ENCODE measurements at places on chromosomes 7 and 10.

GRCh38 chr7:47833211-47833610 lies 115.1 kb downstream of the PKD1L1 start:
- DNase-seq = no peak

DNA sequence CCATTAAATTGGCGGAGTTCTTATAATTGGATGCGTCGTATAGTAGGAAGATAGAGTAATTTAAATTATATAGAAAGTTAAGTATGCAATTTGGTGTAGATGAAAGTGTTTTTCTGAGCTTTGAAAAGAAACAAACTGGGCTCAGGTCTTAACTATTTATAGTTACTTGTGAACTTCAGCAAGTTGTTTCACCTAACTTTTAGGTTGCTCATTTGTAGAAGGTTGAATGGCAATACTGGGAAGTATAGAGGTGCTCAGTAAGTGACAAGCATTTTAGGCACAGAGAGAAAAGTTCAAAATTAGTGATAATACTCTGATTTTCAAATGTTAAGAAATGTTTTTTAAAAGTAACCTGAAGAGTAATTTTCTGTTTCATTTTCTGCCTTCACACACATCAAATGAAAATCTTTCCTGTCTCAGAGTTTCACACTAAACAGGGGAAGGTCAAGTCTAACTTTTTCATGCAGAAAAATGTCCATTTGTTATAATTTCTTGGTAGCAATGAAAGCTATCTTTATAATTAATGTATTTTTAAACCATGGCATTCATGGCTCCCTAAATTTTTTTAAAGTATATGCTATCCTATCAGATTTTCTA lies 146.5 kb downstream of the PHF14 start:
- no peak for DNase-seq

GRCh38 chr10:131905603-131906268 lies 4.9 kb downstream of the PPP2R2D start:
- no peak for DNase-seq

GRCh38 chr7:138785587-138786437 lies 12.0 kb upstream of the TMEM213 start:
- no peak for DNase-seq

GRCh38 chr7:123494193-123494796 lies 40.1 kb downstream of the IQUB start:
- DNase-seq = peak; percentile 32

DNA sequence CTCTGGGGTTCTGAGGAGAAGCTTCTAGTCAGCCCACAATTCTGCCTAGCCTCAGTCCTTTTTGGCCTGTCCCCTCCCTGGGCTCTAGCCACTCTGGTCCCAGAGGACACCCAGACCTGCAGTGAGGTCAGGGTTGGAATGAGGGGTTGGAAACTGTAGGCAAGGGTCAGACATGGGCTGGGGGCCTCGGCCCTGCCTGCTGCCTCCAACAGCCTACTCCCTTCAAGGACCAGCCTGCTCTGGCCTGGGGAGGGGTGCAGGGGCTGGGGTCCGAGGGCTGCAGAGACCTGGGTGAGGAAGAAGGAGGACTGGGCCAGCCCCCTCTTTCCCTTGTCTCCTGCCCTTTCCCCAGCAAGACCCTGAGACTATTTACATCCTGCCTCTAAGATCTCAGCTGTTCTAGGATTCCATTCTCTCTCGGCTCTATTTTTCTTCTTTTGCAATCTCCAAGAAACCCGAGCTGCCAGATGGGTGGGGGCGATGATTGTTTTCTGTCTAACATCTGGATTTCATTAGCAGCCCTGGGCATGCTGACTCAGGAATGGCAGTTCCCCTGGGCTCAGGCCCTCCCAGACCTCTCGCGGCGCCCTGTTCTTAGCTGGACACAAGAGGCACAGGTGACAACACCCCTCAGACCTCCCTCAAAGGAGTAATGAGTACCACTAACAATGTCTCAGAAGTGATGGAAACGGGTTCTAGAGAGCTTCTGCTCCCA lies 23.1 kb downstream of the ZCCHC24 start:
- peak; percentile 93 for DNase-seq

DNA sequence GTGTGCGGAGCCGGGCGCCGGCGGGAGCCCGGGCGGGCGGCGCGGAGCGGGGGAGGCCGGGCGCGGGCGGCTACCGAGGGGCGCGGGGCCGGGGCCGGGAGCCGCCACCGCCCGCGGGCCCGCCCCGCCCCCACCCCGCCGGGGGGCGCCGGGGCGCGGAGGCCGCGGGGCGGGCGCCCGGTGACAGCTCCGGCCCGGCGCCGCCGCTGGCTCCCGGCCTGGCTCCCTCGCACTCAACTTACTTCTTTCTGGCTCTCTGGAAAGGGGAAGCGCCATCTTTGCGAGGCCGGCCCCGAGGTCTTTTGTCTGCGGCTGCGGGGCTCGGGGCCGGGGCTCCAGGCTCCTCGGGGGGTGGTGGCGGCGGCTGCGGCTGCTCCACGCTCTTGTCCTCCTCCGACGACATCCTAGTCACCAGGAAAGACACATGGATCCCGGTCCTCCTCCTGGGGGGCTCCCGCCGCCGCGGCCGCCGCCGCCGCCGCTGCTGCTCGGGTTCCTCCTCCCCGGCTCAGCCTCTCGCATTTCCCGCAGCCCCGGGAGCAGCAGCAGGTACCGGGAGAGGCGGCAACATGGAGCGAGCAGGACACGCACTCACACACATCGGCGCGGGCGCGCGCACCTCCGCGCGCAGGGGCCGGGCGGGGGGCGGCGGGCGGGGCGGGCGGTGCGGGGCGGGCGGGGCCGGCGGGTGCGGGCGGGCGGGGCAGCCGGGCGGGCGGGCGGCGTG lies at the start of gene KMT2C:
KMT2C (minus strand) TSS at position 620 of the 727 bp plus-strand sequence; CDS start at position 403, 217 bp downstream.
- peak; percentile 32 for DNase-seq

GRCh38 chr7:71752171-71752935 lies 620.4 kb downstream of the GALNT17 start:
- no peak for DNase-seq

- no peak for DNase-seq
Observed at GRCh38 chr7:88396295-88396947, 89.7 kb upstream of the STEAP4 start.

DNA sequence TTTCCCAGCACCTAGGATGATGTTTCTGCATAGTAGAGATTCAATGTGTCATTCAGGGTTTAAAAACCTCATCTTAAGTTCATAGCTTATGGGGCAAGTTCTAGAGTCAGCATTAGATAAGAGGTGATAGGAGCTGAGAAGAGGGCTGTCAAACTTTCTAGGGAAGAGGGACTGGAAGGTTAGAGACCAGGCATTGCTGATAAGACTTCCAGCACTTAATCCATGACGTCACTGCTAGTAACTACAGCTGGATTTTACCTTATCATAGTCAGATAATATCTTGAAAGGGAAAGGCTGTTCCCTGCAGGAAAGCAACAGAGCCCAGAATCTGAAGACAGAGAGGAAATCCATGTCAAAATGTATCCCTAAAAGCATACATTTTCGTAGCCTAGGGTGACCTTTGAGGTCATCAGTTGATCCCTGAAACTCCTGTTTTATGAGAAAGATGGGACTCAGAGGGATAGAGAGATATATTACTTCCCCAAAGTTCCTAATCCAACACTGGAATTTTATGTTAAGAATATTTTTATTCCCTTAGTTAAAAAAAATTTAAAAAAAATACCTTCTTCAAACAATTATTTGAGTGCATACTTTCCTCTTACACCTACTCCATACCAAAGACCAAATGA lies 3.3 kb upstream of the CPED1 start:
- no peak for DNase-seq

DNA sequence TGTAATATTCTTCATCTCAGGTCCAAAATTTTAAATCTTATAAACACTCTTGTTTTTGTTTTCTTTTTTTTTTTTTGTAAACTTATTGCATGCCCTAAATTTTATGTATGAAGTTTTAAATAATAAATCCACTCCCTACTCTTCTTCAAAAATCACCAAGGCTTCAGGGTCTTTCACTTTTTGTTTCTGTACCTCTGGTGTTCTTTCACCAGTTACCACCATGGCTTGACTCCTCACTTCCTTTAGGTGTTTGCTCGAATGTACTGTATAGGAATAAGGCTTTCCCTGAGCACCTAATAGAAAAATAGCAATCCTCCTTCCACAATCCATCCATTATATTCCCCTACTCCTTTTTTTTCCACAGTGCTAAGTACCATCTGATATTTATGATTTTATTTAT lies 962.8 kb upstream of the POT1 start:
- DNase-seq = no peak

DNA sequence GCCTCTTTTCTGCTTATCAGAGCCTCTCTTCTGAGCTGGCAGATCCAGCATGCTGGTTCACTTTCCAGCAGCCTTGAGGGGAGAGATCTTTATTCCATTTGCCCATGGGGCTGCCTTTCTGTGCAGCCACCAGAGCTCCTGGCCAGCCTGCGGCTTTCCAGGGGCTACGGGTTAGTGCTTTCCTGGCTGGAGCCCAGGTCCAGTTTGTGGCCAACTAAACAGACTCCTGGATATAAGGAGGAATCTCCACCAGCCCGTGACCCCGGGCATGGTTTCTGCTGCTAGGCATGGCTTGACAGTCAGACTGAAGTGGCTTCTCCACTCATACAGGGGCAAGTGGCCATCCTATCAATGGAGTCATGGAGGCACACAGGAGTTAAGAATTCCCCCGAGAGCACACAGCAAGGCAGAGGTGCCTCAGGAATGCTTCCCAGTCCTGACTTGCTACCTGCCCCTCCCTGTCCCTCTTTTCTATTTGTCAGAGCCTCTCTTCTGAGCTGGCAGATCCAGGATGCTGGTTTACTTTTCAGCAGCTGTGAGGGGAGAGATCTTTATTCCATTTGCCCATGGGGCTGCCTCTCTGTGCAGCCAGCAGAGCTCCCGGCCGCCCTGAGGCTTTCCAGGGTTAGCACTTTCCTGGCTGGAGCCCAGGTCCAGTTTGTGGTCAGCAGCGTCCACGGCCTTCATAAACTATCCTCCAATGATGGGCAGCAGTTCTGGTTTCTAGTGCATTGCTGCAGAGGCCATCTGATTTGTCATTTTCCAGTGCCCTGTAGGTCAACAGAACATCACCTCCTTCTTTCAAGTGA lies 35.9 kb downstream of the TSPAN15 start:
- no peak for DNase-seq

- no peak for DNase-seq
Observed at GRCh38 chr10:14810969-14811953, 26.6 kb downstream of the CDNF start.

- DNase-seq = peak; percentile 28
Observed at GRCh38 chr10:103852189-103852711, 3.1 kb downstream of the SH3PXD2A start.

- DNase-seq = no peak
Observed at GRCh38 chr7:112193915-112194502, 12.2 kb downstream of the DOCK4 start.

GRCh38 chr10:17455015-17455520 lies 673 bp upstream of the ST8SIA6 start:
- no peak for DNase-seq

DNA sequence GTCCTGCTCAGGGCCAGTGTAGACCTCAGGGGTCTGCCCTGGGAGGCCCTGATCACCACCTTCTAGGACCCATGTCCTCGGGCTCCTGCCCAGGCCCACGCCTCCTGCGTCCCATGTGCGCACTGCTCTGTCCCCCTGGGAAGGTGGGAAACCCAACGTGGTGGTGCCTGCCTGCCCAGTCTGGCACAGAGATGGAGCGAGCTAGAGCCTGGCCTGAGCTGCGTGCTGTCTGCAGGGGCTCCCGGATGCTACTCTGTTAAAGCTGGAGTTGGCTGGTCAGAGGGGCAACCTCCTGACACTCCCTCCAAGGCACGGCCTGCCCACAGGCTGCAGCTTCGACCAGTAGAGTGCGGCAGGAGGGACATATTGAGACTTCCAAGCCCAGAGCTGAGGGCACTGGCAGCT lies 171.7 kb downstream of the DNAJB6 start:
- DNase-seq = no peak

All from HCEC 1CT (cell line).